Occipital lobe (tissue), 3 donors: ENCODE measurements at places on chromosomes 13 and 19.

DNA sequence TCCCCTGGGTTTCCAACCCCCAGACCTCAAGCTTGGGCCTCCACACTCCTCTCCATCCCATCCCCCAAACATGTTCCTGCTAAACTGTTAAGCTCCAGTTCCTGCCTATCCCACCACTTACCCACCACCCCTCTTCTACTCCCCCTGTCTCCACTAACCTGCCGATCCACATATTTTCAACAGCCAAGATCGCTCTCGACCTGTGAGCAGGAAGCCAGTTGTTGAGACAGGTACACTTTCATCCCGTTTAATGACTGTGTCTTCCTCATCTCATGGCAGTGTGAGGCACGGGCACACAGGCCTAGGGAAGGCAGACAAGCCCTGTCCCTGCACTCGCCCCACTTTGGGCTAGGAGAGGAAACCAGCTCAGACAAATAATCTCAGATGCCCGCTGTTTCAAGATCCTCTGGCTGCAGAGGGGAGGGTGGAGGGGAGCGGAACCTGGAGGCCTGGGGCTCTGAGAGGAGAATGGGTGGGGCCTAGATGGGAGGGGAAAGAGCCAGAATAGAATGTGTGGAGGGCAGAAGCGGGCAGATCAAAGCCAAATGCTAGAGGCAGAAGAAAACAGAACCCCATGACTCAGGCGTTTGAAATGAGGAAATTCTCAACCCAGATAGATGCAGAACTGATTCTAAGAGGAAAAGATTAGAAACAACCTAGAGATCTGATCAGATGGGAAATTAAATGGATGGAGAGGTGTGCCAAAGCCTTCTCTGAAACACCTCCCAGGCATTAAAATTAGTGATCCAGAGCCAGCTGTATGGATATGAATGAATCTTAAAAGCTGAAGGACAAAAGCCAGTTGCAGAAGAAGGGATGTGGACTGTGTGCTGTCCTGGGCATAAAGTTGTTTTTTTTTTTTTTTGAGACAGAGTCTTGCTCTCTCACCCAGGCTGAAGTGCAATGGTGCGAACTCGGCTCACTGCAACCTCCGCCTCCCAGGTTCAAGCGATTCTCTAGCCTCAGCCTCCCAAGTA lies 16.9 kb upstream of the CYP2S1 start:
- no peak for DNase-seq

GRCh38 chr13:30755678-30756077 lies 20.3 kb downstream of the ALOX5AP start:
- DNase-seq: no peak

GRCh38 chr19:57241176-57241575 lies 744 bp downstream of the ZNF805 start:
- DNase-seq: no peak

DNA sequence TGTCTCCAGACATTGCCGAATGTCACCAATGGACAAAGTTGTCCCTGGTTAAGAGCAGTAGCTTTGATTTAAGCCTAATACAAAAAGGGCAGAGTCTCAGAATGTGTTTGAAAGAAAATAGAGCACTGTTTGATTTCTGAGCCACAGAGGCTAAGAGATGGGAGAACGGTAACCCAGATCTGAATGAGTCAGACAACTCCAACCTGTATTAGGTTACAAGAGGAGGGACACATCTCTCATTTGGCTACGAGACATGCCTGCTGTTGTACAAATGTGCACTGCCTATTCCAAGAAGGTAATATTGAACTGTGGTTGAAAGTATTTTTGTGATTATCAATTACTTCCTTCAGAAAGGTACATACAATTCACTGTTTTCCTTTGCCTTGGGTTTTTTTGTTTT lies 4.9 kb upstream of the HSPH1 start:
- no peak for DNase-seq

GRCh38 chr13:80860845-80861244 lies 519.9 kb upstream of the SPRY2 start:
- DNase-seq: no peak

DNA sequence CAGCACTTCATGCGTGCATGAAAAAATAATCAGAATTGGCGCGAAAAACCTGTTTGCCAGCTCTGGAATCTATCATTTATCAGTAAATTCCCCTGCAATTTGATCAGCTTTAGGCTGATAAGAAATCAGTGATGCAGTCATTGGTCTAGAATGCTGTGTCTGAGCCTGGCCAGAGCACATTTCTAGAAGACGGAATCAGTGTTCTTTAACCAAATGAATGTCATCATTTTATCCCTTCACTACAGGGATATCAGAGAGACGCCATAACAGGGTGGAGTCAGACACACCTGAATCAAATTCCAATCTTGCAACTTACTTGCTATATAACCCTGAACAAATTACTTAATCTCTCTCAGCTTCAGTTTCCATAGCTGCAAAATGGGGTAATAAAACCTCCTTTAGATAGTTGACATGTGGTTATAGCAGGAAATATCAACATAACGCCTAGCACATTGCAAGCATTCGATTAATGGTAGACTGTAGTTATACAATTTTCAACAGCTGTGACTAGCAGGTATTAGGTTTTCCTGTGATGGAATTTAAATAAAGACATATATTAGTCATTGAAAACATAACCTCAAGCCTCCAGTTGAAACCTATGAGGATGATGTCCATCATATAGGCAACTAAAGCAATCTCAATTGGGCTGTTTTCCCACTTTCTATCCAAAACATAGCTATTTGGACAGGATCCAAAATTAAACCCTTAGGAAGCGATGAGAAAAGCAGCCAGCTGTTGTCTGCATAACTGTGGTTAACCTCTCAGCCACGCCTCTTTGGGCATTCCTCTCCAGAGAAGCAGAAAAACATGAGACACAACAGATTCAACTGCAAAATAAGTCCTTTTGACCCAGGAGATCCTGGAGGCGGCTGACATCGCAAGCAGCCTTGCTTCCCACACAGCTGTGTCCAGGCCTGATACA lies 51.6 kb upstream of the UBL3 start:
- no peak for DNase-seq

- no peak for DNase-seq
These were observed 1074.1 kb upstream of the PCDH20 start for GRCh38 chr13:62489731-62490130.

DNA sequence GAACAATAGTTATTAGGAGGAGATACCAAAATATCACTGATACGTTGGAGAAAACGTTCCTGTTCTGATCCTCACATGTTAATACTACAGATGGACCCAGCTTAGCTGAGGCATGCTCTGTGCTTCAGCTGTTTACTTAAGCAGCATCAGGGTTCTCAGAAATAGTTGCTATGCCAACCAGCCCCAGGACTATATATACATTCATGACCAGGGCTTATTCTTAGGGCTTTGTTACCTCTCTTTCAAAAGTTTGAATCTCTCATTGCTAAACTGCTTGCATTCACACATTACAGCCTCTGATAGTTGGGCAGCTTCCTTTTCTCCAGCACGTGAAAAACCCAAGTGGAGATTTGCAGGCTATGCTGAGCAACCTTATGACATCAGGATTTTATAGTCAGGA lies 800.4 kb downstream of the DIAPH3 start:
- DNase-seq: no peak

DNA sequence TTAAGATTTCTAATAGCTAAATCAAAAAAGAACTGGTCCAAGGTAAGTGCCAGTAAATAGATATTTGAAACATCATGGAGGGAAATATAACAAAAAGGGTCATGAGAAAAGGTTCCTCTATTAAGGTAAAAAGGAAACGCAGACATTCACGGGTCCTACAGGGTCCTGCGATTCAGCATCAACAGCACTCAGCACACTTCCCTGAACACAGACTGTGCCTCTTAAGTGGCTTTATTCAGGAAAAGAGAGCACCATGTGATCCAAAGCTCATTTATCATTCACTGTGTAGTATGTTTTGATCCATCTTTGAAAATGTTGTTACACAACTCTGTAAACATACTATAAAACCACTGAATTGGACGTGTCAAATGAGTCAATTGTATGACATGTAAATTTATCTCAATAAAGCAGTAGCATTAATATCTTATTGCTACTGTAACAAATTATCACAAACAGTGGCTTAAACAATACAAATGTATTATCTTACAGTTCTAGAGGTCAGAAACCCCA lies 33.7 kb downstream of the CRYL1 start:
- no peak for DNase-seq

GRCh38 chr19:3231288-3231687 lies 6.8 kb downstream of the CELF5 start:
- DNase-seq: no peak

- DNase-seq: no peak
These were observed 203.0 kb downstream of the ITGBL1 start for GRCh38 chr13:101655435-101655834.

DNA sequence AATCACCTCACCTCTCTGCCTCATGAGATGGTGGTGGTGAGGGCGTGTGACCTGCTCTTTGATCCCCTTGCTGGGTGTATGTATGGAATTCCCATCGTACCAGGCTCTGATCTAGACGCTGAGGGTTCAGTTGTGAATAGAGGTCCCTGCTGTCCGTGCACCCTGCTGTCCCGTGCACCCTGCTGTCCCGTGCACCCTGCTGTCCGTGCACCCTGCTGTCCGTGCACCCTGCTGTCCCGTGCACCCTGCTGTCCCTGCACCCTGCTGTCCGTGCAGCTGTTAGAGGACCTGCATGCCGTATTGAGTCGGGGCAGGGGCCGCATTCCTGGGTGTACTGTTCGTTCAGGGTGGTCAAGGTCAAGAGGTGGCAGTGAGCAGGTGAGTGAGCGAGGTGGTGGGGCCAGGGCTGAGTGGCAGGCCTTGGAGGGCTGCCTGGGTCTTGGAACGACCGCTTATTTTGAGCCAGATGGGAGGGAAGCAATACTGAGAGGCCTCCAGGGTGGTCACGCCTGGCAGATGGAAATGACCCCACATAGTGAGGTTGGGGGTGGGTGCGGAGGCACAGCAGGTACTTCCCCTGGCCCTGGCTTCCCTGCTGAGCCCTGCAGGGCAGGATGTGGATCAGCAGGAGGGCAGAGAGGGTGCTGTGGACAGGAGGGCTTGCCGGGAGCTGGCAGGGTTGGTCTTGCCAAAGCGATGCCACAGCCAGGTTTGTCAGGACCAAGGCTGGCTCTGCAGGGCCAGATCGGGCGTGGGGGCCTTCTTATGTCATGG lies 4.6 kb upstream of the EPN1 start:
- DNase-seq: no peak

- no peak for DNase-seq
These were observed 1.2 kb downstream of the KLF2 start for GRCh38 chr19:16325641-16326400.

DNA sequence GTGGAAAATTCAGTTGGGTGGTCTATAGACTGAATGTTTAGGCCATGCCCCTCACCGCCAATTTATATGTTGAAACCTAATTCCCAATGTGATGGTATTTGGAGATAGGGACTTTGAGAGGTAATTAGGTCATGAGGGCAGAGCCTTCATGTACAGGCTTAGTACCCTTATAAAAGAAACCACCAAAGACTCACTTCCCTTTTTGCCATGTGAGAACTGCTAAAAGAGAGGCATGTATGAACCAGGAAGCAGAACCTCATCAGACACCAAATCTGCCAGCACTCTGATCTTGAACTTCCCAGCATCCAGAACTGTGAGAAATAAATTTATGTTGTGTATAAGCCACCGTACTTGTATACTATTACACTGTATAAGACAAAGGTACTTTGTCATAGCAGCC lies 40.6 kb downstream of the UQCRFS1 start:
- no peak for DNase-seq

DNA sequence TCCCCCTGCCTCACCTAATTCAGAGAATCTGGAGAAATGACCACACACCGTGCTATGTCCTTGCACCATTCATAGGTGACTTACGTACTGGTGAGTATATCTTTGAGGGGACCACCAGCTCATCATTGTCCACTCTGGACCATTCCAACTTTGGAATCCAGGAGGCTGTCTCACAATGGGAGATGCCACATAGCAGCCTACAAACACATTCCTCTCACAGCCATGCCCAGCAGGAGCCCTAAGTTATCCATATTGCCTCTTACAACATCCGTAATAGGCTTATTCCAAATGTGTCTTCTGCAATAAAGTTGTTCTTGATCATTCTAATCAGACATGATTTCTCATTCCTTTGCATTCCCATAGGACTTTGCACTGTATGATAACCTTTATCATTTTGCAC lies 436.7 kb downstream of the EFNB2 start:
- no peak for DNase-seq

- DNase-seq: no peak
These were observed 13.1 kb downstream of the IRS2 start for GRCh38 chr13:109773276-109773675.

- DNase-seq: no peak
These were observed 119.2 kb downstream of the FRY start for GRCh38 chr13:32150794-32151193.

DNA sequence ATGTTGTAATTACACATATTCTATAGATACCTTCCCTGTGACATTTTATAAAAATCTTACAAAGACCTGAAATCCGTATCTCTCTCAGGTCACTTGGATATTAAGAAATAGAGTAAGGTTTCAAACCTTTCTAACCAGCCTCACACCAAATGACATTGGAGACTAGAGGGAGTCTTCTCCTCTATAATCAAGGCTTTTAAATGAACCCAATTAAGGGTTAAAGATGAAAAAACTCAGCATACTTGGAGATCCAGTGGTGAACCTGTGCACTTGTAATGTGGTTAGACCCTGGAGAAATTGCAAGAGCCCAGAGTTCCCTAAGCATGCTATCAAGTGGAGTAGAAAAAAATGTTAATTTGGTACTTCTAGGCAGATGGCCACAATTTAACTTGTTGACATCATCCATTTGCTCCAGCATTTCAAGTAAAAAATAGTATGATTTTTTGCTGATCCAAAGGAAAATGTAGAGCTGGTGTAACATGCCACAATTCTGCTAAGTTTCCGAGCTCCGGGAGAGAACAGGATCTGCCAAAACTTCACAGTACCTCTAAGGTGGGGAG lies 554.1 kb upstream of the MIR17HG start:
- no peak for DNase-seq

DNA sequence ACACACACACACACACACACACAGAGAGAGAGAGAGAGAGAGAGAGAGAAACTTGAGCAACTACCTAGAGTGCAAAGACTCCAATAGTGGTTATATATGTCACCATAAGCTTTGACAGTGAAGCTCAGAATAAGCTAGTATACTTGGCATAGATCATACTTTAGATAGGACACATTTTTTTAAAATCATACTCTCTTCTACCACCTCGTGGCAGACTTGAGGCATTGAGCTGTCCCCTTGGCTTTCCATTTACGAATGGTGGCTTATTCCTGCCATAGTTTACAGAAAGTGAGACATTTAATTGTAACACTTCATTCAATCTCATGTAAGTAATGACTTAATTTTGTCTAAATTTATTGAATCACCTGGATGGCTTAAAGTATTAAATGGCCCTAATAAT lies 108.2 kb downstream of the EDNRB start:
- no peak for DNase-seq

DNA sequence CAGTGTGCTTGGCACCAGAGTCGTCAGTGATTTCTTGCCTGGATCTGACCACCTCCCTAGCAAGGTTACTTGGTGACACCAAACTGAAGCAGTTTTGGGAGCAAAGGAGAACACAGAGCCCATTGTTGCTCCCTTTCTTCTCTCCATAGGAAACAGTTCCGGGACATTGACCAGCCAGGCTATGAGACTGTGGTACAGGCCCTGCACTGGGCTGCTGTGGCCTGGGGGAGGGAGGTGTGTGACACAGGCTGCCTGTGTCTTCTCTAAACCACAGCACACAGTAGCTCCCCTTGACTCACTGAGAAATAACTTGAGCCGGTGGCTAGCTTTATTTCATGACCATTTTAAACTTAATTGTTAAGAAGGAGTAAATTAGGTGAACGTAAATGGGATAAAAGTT lies 214.8 kb upstream of the UBL3 start:
- no peak for DNase-seq
